Activated CD4-positive, alpha-beta T cell treated with anti-CD3 and anti-CD28 coated beads for 48 hours (primary cell): ENCODE measurements at places on chromosomes 2 and 18.

DNA sequence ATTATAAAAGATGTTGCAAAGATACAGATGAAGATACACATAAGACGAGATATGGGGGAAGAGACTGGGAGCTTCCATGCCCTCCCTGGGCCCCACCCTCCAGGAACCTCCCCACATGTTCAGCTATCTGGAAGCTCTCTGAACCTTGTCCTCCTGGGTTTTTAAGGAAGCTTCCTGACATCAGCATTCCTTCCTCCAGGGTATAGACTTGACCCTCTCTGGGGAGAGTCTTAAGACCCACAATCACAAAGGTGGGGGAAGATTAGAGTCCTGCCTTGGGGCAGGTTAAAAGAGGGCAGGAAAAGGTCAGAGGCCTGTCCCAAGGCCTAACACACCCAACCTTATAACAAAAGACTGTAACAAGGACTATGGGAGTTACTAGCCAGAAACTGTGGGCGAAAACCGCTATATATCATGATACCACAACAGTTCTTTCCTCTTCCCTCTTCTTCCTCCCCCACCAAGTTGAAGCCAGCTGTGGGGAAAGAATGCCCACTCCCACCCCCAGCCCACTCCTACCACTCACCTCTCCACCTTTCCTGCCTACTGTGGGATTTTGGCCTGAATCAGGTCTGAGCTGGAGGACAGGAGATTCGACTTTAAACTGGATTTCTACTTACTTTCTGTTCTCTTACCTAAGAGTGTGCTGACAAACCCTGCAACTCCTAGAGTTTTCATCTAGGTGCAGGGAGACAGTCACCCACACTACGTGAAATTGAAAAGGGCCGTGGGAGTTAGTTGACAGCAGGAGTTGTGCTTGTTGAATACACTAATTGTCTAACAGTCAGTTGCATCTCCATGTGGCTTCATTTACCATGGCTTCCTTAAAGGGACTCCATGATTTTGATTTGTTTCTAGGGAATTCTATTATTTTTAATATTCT is 105.0 kb downstream of the LAMA3 start:
- DNase-seq = no peak

GRCh38 chr2:138502255-138503086 is 901 bp downstream of the SPOPL start:
- no peak for DNase-seq

DNA sequence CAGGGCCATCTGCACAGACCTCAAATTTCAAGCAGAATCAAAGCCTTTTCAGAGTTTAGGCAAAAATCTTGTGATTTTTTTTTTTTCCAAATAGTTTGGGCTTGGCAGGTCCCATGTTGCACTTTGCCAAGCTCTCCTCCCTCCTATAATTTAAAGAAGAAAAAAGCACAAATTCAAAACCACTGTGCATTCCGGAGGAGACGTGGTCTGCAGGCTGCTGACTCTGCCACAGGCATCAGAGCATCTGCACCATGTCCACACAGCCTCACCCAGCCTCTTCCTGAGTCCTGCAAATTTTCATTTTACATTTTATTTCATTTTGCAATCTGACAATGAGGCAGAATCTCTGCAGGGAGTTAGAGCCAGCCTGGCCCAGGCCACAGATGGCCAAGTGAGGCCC is 15.7 kb upstream of the GPC1 start:
- DNase-seq = no peak

GRCh38 chr18:34710458-34710914 is 388 bp downstream of the DTNA start:
- no peak for DNase-seq

- DNase-seq = no peak
Measured at GRCh38 chr2:103594823-103595222, 833.0 kb downstream of the TMEM182 start.

DNA sequence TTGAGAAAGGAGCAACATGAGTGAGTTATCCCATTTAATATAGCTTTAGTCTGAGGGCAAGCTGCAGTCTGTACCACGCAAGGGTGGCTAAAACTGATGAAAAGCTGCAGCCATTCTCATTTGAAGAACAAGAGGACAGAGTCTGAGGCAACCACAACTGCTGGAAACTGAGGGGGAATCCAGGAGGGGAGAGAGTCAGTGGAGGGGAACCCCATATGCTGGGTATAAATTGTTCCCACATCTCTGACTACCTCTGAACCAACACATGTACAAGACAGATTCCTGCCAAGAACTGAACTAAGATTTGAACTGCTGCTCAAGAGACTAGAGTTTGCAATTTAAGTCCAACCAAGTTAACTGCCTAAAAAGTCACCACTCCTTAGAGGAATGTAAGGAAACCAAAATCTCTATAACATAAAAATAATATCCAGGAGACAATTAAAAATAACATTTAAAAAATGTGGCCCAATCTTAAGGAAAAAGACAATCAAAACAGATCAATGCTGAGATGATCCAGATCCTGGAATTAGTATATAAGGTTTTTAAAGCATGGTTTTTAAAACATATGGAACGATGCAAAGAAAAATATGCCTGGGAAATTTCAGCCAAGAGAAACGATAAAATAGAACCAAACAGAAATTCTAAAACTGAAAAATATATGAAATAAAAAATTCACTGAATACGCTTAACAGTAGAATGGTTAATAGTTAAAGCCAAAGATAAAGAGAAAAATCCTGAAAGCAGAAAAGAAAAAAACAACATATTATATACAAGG is 11.2 kb downstream of the CWC22 start:
- DNase-seq = no peak

GRCh38 chr2:143354050-143354750 is 225.0 kb downstream of the ARHGAP15 start:
- no peak for DNase-seq

- no peak for DNase-seq
Measured at GRCh38 chr18:13138420-13139139, 80.0 kb upstream of the LDLRAD4 start.

GRCh38 chr2:158142165-158142564 is 40.5 kb downstream of the UPP2 start:
- no peak for DNase-seq

- DNase-seq = no peak
Measured at GRCh38 chr2:104741860-104742259, 112.1 kb upstream of the POU3F3 start.

DNA sequence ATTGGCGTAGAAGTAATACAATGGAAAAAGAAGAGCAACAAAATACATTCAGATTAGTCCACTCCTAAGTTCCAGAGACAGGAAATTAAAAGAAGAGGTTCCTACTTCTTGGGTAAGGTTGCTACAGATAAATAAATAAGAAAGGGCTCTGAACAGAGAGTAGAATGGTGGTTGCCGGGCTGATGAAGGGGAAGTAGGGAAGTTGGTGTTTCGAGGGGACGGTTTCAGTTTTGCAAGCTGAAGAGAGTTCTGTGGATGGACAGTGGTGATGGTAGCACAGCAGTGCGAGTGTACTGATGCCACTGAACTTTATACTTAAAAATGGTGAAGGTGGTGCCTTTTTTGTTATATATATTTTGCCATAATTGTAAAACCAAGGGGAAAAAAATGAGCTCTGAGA is 48.2 kb downstream of the CABYR start:
- DNase-seq = no peak

GRCh38 chr18:68568364-68569155 is 146.3 kb downstream of the TMX3 start:
- DNase-seq = no peak

DNA sequence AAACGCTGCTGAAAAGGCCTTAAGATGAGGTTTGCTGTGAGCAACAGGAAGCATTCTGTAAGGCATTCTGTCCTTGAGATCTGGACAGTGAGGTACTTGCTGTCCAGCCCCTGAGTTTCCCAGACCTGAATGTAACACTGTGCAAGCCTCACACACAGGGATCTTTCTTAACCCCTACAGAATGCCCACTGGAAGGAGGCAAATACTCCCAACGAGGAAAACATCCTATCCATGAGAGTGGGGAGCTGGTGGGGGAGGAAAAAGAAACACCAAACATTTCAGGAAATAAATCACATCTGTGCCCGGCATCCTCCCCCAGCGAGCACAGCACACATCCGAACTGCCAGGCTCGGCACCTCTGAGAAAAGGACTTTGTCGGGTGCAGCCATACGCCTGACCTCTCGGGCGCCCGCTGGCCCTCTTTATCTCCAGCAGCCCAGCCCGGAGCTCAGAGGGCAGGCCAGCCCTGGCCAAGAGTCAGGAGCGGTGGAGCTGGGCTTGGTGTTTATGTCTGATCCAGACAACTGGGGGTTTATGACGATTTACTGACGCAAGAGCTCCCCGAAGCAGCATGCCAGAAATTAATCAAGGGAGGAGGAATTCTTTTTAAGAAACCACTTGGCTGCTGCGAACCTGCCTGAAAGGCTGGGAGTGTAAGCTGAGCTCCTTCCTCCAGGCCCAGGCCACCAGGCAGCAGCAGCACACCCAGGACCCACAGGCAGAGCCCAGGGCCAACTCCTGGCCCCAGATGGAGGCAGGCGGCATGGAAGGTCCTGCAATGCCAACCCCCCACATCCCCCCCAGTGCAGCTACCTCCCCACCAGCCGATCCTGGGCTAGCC is 72.2 kb downstream of the HDAC4 start:
- no peak for DNase-seq

GRCh38 chr18:2797951-2798350 is 48.9 kb upstream of the EMILIN2 start:
- DNase-seq = no peak
